ENCODE measurements at places on chromosomes 2 and 18. TPM values are rescaled to one million over a fixed set of nuclear protein-coding genes. Genes with fewer than 3 reads are reported as not detected.

DNA sequence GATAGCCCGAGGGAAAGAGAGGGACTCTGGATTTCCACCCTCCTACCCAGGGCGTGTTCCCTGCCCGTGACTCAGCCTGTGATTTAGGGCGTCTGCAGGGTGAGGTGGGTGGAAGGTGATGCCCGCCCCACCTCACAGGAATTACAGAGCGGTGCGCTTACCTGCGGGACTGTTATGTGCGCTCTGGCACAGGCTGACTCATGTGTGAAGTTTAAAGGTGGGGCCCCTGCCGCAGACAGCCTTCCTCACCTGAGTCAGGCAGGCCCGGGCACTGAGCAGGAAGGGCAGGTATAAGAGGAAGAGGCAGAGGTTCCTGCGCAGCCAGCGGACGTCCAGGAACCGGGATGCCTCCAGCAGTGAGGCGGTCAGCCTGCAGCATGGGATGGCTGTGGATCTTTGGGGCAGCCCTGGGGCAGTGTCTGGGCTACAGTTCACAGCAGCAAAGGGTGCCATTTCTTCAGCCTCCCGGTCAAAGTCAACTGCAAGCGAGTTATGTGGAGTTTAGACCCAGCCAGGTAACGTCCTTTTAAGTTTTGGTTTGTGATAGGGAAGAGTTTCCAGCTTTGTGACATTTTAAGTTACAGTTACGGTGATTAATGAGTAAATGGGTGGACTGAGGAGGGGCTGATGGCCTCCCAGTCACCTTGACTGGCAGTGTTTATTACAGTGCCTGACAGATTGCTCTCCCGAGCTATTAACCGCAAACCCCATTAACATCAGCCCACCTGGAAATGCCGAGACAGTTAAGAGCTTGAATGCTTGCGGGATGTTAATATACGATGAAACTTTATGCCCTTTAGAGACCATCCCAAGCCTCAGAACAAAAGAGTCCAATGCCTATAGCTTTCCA, 141.6 kb upstream of the TTC39C start:
- peak; percentile 76 for DNase-seq

DYSF gene
- polyA plus RNA-seq = 0.25 TPM

DNA sequence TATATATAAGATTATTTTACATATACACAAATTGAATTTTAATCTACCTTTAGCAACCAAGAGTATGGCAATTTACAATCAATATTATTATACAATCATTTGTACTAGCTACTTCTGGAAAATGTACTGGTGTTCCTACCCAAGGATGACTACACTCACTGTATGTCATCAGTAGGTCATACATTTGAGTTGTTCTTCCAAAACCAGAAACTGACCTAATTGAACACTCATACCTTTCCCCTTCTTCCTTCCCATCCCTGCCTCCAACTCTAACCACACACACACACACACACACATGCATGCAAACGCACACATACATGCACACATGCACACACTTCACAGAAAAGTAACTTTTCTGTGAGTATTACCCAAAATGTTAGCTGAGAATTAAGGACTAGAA, 8.2 kb upstream of the ERCC3 start:
- no peak for DNase-seq

PTMA gene
- 705 TPM for polyA plus RNA-seq

GRCh38 chr2:24652265-24653182, 140.7 kb downstream of the PTRHD1 start:
- DNase-seq = no peak

DNA sequence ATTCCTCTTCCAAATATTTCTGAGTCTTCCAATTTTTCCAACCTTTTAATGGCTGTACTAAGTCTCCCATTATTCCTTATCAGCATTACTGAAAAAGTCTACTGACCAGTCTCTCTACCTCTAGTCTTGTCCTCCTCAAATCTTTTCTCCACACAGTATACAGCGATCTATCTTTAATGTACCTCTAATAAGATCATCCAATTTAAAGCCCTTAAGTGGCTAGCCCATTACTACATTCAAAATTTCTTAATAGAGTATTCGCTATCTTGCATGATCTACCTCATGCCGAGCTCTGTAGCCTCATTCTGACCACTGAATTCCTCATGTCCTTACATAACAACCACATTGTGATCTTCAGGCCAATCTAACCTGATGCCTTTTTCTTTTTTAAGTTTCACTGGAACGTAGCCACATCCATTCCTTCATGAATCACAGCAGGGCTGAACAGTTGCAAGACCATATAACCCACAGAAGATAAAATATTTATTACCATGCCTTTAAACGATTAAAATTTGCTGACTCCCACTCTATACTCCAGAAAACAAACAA, 57.9 kb downstream of the SLC66A3 start:
- no peak for DNase-seq

- DNase-seq = peak; percentile 70
Observed at GRCh38 chr2:168456521-168457189, 583 bp downstream of the CERS6 start.

SP3 gene
- polyA plus RNA-seq = 37.2 TPM

DNA sequence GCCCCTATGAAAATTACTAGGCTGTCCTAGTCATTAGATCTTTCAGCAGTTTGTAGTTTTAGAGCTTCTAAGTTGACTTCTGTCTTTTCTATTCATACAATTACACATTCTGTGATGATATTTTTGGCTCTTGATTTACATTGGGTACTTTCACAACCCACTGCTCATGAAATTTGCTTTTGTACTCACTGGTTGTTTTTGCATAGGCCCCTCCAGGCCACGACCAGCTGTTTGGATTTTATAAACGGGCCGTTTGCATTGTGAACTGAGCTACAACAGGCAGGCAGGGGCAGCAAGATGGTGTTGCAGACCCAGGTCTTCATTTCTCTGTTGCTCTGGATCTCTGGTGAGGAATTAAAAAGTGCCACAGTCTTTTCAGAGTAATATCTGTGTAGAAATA, 193.8 kb downstream of the RPIA start:
- no peak for DNase-seq

GRCh38 chr2:239386872-239387445, 13.9 kb downstream of the HDAC4 start:
- DNase-seq = no peak

MC5R gene
- polyA plus RNA-seq = not detected
